Naive B cell (primary cell): ENCODE measurements at places on chromosomes 12 and 14.

- no peaks in the 10 kb centered on the region for H3K27me3 ChIP-seq
- H3K36me3 ChIP-seq: no peaks in the 10 kb centered on the region
- DNase-seq: no peak
- H3K27ac ChIP-seq: peak overlapping the region; percentile 21
- H3K4me1 ChIP-seq: no peaks in the 10 kb centered on the region
Measured at GRCh38 chr12:28824849-28825248, 324.2 kb upstream of the FAR2 start.

DNA sequence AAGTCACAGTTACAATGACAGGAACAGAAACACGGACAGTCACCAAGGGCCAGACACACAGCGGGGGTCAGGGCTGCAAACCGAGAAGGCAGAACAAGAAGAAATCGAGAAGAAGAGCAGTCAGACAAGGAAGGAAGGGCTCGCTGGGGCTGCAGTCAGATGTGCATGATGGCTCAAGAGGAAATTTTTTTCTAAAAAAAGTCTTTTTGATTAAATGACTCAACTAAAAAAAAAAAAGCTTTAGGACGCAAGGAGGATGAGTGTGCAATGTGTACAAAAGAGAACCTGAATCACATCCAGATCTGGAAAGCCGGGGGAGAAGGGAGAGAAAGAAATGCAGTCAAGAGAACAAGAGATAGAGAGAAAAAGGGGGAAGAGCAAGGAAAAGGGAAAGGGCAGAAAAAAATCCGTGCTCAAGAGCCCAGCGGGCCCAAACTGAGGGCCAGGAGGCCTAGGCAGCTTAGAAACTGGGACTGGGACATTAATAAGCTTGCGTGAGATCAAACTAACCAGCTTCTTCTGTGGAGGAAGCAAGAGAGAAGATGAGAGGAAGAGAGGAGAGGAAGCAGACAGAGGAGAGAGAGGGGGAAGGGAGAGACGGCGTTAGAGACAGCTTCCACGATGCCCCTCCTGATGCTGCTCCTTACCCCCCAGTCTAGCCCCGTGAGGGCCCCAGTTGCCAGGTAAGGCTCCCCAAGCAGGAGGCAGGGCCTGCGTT is 6.7 kb downstream of the IFFO1 start:
- no peak for DNase-seq
- H3K36me3 ChIP-seq: peaks cover 29% of the 10 kb centered on the region
- H3K27me3 ChIP-seq: no peaks in the 10 kb centered on the region
- no peak overlapping the region for H3K27ac ChIP-seq

DNA sequence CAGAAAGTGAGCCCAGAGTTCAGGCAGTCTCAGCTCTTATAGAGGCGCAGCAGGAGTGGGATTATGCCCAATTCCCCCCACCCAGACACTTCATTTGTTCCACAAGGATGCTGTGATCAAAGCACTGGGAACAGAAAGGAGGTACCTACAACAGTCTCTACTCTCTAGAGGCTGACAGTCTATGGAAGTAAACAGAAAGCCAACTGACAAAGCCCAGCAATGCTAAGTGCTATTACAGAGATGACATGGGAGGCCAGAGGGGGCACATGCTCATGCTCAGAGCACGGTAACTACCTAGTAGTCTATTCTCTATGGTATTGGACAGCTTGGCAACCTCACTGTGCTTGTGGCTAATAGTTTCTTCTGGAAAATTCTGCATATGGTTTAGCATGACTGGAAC is 85.9 kb downstream of the STXBP6 start:
- no peak overlapping the region for H3K4me3 ChIP-seq
- no peaks in the 10 kb centered on the region for H3K4me1 ChIP-seq
- no peak overlapping the region for H3K27ac ChIP-seq
- H3K27me3 ChIP-seq: peaks cover 11% of the 10 kb centered on the region
- DNase-seq: no peak
- H3K36me3 ChIP-seq: no peaks in the 10 kb centered on the region

DNA sequence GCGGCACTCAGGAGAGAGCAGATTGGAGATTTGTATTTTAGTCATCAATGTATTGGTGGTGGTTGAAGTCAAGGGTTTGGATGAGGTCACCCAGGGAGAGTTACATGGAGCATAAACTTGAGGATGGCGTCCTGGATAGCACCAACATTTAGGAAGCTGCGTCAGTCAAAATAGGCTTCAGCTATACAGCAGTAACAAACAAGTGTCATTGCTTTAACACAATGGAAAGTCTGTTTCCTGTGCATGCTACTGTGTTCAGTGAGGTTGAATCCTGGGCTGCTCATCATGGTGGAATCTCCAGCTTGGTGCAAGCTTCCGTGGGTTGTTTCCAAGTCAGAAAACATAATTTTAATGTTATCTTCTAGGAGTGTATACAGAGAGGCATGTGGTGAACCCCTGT is 180.4 kb downstream of the CFAP54 start:
- no peak for DNase-seq
- no peaks in the 10 kb centered on the region for H3K4me1 ChIP-seq
- no peak overlapping the region for H3K4me3 ChIP-seq
- H3K27me3 ChIP-seq: peaks cover 16% of the 10 kb centered on the region

DNA sequence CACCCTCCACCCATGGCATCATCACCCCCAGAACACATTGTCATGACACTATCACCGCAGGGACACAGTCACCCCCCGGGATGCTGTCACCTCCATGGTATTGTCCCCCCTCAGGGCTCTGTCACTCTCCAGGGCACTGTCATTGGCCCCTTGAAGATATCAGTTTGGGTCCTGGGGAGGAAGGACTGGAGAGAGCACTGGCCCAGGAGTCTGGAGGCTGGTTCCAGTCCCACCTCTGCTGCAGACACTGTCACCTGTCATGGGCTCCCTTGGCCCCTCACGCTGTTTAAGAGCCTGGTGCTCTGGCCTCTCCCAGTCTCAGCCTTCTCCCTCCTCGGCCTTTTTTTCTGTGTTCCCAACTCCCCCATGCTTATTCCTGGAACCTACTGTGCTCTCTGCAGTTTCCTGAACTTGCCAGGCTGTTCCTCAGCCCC is 31.9 kb downstream of the SERPINA3 start:
- H3K36me3 ChIP-seq: no peaks in the 10 kb centered on the region
- DNase-seq: no peak
- H3K27ac ChIP-seq: no peak overlapping the region
- no peak overlapping the region for H3K4me3 ChIP-seq

GRCh38 chr12:88313554-88313953 is 171.4 kb downstream of the TMTC3 start:
- peaks cover 4% of the 10 kb centered on the region for H3K27me3 ChIP-seq
- no peak for DNase-seq
- H3K27ac ChIP-seq: no peak overlapping the region
- no peak overlapping the region for H3K4me3 ChIP-seq
- no peaks in the 10 kb centered on the region for H3K4me1 ChIP-seq

- H3K27me3 ChIP-seq: no peaks in the 10 kb centered on the region
- DNase-seq: no peak
- no peaks in the 10 kb centered on the region for H3K36me3 ChIP-seq
- no peak overlapping the region for H3K27ac ChIP-seq
- H3K4me3 ChIP-seq: no peak overlapping the region
Measured at GRCh38 chr12:131912518-131913274, 16.4 kb upstream of the PUS1 start.

DNA sequence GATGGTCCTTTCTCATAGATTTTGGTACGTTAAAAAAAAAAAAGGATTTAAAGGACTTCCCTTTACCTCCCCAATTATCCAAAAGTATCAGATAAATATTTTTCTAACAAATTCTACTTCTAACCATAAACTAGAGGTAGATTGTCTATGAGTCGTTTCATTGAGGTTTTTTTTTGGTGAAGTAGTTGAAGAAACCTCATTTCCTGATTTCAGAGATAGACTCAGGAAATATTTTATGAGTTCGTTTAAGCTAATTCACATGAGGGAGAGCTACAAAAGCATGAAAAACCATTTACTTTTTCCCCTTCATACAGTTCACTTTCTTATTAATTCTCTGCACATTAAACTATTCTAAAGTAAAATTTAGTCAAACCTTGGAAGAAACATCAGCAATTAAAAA is 112.5 kb downstream of the RALGAPA1 start:
- H3K4me1 ChIP-seq: no peaks in the 10 kb centered on the region
- H3K27me3 ChIP-seq: no peaks in the 10 kb centered on the region
- H3K4me3 ChIP-seq: no peak overlapping the region
- H3K27ac ChIP-seq: no peak overlapping the region

DNA sequence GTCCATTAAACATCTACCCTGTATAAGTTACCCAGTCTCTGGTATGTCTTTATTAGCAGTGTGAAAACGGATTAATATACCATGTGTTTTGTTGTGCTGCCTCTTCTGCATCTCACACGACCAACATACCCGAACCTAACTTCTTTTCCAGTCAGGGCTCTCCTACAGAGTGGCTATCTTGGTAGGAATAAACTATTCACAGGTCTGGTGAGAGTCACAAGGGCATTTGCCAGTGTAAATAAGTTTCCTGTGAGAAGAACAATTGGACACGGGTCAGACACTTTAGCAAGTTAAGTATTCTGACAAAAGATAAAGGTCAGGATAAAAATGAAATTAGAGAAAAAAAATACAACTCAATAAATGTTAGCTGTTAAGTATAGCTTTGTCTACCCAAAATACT is 60.9 kb downstream of the MYF5 start:
- no peak for DNase-seq
- H3K4me3 ChIP-seq: no peak overlapping the region
- H3K4me1 ChIP-seq: no peaks in the 10 kb centered on the region
- H3K27ac ChIP-seq: no peak overlapping the region
- H3K36me3 ChIP-seq: no peaks in the 10 kb centered on the region
- no peaks in the 10 kb centered on the region for H3K27me3 ChIP-seq

DNA sequence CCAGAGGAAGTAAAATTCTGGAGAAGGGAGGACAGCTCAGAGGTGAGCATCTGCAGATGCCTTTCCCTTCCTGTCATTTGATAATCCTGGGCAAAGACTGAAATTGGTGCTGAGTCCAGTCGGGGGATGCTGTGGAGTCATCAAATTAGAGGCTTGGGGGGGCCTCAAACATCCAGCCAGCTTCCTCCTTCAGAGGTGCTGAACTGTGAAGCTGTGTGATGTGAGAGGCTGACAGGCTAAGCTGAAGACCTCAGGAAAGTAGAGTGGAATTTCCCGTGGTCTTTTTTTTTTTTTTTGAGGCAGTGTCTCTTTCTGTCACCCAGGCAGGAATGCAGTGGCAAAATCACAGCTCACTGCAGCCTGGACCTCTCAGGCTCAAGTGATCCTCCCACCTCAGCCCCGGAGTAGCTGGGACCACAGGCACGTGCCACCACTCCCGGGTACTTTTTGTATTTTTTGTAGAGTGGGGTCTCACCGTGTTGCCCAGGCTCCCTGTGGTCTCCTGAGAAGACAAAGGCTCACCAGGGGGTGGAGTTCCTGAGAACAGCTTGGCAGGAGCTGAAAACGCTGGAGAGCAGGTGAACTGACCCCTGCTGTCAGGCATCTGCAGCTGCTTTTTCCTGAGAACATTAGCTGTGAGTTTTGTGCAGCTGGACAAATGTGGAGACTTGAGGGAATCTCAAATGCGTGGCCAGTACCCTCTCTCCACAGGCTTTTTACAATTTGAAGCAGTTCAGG is 6.1 kb upstream of the TCL1B start:
- H3K36me3 ChIP-seq: peaks cover 28% of the 10 kb centered on the region
- peak overlapping the region; percentile 32 for H3K4me3 ChIP-seq
- DNase-seq: peak; percentile 39

- DNase-seq: no peak
- H3K27me3 ChIP-seq: no peaks in the 10 kb centered on the region
- H3K27ac ChIP-seq: no peak overlapping the region
- H3K36me3 ChIP-seq: no peaks in the 10 kb centered on the region
- no peak overlapping the region for H3K4me3 ChIP-seq
- H3K4me1 ChIP-seq: no peaks in the 10 kb centered on the region
Measured at GRCh38 chr14:84555493-84555892, 974.5 kb upstream of the FLRT2 start.

- no peaks in the 10 kb centered on the region for H3K27me3 ChIP-seq
- H3K4me3 ChIP-seq: no peak overlapping the region
- peaks cover 4% of the 10 kb centered on the region for H3K4me1 ChIP-seq
- no peak for DNase-seq
- H3K27ac ChIP-seq: peak overlapping the region; percentile 23
Measured at GRCh38 chr14:105541218-105541875, 15.0 kb downstream of the TMEM121 start.

- no peak overlapping the region for H3K27ac ChIP-seq
- peaks cover 8% of the 10 kb centered on the region for H3K4me1 ChIP-seq
- H3K4me3 ChIP-seq: no peak overlapping the region
- H3K36me3 ChIP-seq: peaks cover 13% of the 10 kb centered on the region
- no peak for DNase-seq
Measured at GRCh38 chr12:27272373-27273028, 28.4 kb downstream of the STK38L start.

DNA sequence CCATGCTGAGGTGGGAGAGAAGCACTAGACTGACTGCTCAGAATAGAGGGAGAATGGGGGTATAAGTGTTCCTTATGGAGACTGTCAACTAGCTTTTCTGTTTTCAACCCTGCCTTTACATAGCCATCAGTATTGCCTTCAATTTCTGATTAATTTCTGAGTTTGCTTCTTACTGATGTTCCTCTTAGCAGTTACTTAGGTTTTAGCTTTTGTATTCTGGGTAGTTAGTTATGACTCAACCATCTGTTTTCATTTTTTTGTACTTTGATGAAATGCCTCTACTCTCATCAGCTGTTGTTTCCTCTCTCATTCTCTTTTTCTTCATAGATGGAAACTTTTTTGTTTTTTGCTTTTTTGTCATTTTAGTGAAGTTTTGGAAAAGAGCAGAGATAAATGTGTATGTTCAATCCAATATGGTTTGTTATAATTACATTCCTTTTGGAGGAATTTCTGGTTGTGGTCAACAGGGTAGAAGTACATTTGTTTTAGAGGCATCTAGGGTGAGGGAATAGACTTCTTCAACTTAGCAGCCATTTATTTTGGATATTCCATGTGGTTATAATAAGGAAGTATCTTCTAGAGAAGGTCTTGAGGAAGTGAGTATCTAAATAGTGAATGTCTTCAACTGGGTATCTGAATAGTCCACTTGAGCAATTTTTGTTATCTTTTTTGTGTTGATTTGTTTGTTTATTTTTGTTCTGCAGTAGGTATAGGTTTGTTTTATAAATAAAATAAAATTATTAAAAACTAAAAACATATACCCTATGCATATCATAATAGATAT is 29.6 kb downstream of the PMCH start:
- H3K27me3 ChIP-seq: no peaks in the 10 kb centered on the region
- H3K4me1 ChIP-seq: no peaks in the 10 kb centered on the region
- no peak for DNase-seq
- H3K4me3 ChIP-seq: no peak overlapping the region
- no peaks in the 10 kb centered on the region for H3K36me3 ChIP-seq

- H3K36me3 ChIP-seq: peaks cover 13% of the 10 kb centered on the region
- H3K4me3 ChIP-seq: no peak overlapping the region
- H3K27me3 ChIP-seq: no peaks in the 10 kb centered on the region
- H3K27ac ChIP-seq: no peak overlapping the region
Measured at GRCh38 chr12:68539615-68539952, 71.1 kb upstream of the RAP1B start.

- H3K27me3 ChIP-seq: no peaks in the 10 kb centered on the region
- H3K4me3 ChIP-seq: no peak overlapping the region
- no peak for DNase-seq
- H3K27ac ChIP-seq: no peak overlapping the region
Measured at GRCh38 chr14:26839481-26839880, 241.6 kb upstream of the NOVA1 start.
